NCI-H1105 treated with DMSO at 0.1 percent for 48 hours (cell line): ENCODE measurements at places on chromosomes 12 and 14.

DNA sequence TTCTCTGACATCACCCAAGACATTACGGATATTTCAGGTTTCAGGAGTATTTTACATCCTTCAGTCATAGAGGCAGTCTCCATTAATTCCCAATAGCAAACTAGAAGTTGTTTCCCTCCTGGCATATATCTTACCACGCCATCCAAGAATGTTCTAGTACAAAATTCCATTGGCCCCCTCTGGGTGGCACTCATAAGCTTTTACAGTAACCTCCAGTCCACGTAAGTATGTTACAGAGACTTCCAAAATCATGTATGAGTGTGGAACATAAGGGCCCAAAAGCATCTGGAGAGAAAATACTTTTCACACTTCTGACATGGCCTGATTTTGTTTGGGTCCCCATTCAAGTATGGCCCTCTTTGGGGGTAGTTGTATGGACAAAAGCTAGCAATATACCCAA lies 58.1 kb upstream of the DHRS4 start:
- DNase-seq: no peak

- no peak for DNase-seq
Measured at GRCh38 chr14:101004954-101005353, 101.4 kb upstream of the RTL1 start.

DNA sequence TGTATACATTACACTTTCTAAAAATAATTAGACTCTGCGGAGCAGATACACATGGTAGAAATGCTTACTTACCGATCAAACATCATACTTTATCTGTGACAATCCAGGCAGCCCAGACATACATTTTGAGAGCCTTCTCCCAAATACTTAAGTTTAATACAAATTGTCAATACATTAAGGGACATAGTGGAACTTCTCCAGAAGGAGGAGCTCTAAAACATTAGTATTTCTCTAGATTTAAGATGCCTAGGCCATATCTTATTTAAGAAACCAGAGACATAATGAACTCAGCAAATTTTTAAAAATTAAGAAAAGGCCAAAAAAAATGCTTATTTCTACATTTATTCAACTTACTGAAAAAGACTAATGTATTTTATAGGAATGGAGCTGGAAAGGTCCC lies 16.1 kb downstream of the ACSM4 start:
- DNase-seq: no peak

DNA sequence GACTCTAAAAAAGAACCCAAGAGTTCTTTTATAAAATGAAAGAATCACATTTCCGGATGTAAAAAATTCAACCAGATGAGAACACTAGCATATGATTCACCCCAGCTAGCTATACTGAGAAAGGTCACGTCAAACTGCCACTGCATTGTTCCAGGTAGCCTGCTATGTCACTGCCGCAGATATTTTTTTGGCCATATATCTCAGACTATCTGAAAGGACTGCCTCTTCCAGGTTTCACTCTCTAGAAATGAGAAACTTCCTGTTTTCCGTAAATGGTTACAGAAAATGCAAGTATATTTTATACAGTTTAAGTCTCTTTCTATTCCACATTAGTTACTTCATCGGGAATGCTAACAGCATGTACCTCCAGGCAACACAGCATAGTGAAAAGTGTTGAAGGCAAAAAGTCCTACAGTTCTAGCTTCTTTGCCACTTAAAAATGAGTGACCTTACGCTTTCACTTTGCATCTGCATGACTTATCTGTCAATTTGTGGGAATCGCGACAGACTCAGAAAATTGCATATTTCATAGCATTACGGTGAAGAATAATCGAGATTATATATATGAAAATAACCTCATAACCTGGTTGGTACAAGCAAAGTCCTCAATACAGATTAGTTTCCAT lies 105.2 kb downstream of the MED13L start:
- DNase-seq: no peak

GRCh38 chr14:21071225-21072030 lies 1.3 kb downstream of the ARHGEF40 start:
- peak; percentile 84 for DNase-seq

GRCh38 chr12:88113871-88114270 lies 28.0 kb downstream of the CEP290 start:
- no peak for DNase-seq

DNA sequence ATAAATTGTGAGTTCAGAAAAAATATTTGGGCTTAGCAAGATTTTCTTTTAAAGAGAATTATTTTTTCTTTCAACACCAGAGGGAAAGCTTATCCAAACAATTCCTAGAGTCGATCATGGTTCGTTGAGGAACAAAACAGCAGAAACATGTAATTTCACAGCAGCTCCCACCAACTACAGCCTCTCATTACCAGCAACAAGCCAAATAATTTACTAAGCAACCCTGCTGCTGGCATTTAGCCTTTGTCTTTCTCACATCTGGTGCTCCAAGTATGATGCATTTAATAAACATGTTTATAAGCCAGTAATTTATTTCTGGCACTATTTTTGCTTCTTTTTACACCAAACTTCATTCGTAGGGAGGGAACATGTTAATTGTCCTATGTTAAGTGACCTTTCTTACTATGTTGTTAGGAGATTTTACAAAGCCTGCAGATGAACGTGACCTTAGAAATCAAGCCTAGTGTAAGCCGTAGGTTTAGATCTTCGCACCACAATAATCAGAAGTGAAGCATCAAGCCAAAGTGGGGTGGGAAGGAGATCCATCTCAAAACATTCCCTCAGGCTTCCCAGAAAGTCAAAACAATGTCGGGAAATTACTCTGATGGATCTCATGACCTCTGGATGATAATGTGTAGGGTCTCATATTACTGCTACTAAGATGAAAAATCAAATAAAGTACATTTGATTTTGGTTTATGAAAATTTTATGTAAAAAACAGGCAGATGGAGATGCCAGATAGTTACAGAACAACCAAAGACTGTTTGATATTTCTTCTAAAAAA lies 128.4 kb downstream of the RPAP3 start:
- peak; percentile 60 for DNase-seq

DNA sequence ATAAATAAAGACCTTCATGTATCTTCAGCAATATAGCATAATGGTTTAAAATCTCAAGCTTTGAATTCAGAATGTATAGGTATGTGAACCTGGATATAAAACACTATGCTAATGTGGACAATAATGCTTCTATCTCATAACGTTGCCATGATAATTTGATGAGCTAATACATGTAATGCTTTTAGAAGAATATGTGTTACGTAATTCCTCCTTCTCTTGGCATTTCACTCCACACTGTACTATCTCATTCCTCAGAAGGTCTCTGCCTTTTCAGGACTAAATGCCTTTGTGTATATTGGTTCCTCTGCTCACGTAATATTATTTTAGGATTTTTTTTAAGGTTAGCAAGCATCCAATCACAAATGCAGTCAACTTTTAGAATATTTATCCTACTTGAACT lies 86.5 kb downstream of the FOXA1 start:
- DNase-seq: no peak

DNA sequence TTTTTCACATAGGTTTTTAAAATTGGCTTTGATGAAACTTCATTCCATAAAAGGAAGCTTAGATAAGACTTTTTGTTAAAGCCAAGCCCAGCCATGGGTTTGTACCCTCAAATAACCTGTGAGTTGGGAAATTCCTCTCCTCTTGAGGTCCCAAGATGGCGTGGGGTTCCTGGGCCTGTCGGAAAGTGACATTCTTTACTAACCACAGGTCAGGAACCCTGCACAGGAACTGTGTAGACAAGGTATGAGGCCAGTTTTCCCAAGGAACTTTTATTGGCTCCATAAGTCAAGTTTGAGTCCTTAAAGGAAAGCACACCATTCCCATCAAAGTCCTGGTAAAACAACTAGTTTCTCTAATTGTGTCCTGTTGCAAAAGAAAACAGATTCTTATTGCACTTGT lies 65.0 kb upstream of the AMN start:
- DNase-seq: no peak

- no peak for DNase-seq
Measured at GRCh38 chr12:131787143-131787660, 41.0 kb upstream of the MMP17 start.

GRCh38 chr12:49105504-49106084 lies 5.1 kb downstream of the LMBR1L start:
- DNase-seq: no peak

DNA sequence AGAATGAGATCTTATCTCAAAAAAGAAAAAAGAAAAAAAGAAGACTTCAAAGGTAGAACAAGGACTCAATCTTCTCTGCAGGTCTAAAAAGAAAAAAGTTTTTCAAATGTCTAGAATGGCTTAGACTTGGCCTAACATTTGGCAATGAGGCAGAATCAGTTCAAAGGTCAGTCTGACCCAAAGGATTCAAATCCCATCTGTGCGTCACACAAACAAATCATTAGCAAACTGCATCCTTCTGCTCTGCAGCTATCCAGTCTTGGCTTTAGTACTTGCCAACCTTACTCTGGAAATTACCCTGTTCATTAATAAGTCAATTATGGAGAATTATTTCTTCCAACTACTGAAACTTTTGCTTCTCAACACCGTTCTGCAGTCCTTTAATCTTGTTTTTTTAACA lies 3.1 kb downstream of the YAF2 start:
- no peak for DNase-seq

- peak; percentile 38 for DNase-seq
Measured at GRCh38 chr12:106342397-106343213, 14.9 kb upstream of the POLR3B start.

DNA sequence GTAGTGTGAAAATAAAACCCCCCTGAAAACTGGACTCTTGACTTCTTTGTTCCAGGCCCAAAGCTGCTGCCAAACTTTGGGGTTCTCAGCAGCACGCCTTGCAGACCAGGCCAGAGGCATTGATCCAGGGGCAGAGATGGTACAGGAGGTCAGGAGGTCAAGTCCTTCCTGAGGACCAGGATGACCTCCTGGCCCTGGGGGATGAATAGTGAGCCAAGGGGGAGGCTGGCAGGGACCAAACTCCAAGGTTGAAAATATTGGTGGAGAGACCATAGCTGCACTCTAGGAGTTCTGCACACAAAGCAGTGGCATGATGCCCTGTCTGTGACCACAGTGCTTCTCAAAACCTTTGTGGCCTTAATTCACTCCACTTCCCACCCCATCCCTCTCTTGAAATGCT lies 12.1 kb downstream of the SLC10A1 start:
- no peak for DNase-seq

DNA sequence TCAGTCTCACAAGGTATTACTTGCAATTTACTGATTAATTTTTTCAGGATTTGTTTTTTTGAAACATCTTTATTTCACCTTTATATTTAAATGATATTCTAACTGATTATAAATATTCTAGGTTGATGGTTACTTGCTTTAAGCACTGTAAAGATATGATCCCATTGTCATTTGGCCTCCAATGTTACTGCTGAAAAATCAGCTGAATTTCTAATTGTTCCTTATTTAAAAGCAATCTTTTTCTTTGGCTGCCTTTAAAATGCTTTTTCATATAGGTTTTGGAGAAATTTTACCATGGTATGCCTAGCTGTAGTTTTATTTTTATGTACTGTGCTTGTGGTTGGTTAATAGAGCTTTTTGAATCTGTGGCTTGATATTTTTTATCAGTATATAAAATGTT lies 275.6 kb upstream of the PPFIA2 start:
- peak; percentile 3 for DNase-seq

DNA sequence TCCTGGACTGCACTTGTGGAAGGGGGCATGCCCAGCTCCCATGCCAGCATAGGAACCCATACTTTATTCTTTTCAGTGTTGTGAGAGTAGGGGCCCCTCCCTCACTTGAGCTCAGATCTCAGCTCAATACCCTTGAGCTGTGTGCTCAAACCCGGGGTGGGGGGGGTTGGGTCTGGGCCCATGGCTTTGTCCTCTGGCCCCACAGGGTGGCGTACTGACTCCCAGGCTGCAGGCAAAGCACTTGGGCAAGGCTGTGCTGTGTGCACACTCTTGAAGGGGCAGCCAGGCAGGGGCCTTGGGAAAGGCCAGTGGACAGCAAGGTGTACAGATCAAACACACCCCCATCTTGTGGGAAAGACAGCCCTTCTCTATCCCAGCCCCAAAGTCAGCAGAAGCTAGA lies 81.8 kb downstream of the WIF1 start:
- DNase-seq: no peak

DNA sequence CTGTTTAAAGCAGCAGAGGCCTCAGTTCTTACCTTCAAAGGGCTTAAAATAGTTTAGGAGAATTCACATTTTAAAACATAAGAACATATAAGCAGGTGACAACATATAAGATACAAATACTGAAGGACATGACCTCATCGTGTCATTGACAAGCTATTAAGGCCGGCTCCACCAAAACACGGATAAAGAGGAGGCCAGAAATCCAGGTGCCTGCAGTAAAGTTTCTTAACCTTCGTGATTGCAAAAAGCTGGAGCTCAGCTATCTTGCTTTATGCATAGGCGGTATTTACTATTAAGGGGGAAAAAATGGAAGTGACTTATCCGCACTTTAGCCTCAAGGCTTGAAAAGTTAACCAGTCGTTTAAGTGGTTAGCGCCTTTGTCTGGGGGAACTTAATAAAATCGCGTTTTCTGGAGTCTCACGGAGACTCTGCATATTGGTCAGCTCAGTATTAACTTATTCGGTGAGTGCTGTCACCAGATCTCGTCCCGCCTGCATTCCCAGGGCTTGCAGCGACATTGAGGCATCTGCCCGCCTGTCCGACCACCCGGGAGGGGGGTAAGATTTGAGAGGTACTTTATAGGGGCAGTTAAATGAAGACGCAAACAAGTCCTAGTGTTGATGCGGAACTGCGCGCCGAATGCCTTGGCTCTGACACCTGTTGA lies 1.1 kb upstream of the SP1 start:
- DNase-seq: no peak

DNA sequence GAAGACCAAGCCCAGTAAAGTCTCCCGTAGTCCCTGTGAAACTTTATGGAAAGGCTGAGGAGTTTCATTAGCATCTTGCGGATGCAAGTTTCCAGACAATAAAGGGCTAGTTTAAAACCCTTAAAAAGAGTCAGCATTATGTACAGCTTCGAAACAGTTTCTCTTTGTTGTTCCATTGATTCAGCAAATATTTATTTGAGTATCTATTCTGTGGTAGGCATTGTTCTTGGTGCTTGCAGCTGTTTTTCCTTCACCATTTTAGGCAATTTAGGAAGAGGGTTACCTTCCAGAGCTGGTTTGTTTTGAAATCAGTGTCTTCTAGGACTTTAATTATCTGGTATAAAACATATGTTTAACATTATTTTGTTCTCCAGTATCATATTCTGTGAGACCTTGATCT lies 1.5 kb downstream of the SLIRP start:
- no peak for DNase-seq

DNA sequence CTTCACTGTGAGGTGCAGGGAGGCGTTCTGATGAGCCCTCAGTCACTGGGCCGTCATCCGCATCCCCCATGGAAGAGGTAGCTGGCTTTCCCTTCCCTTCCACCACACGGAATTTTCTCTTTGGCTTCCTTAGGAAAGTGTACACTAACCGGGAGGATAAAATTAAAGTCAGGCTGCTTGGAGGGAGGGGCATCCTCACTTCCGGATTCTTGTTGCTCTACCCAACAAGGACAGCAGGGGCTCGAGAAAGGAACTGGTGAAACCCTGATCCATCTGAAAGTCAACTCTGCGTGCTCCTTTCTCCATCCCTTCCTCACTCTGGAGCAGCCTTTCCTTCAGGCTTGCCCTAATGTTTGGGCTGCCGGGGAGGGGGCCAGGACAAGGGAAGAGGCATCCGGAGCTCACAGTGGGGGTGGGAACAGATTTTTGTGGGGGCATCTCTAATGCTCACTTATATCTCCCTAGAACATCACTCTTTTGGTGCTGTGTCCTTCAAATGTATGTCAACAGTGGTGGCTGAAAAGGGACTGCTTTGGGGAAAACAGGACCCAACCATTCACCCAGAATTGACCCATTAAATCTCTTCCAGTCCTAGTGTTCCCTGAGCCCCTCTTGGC lies 101.4 kb upstream of the FKBP4 start:
- no peak for DNase-seq
